ENCODE measurements at places on chromosomes 12 and 14.

- no peak for DNase-seq
Observed at GRCh38 chr14:94876306-94876705, 106.4 kb upstream of the GSC start.

DNA sequence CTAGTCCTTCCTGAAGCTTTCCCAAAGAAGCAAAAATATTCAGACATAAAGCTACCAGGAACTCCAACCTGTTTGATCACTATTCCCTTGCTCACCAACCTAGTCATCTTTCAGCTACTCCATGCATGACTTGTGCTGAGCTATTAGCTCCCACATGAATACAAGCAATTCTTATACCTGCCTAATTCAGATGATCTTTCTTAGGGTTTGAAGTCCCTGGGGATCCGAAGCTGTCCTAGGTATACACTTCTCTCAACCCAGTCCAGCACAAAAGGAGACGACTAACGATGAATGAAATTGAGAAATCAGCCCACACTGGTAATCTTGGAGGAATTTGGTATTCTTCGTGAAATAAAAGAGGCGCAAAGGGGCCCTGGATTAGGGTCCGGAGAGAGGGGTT, 631 bp upstream of the PTGR2 start:
- DNase-seq, result no peak

- DNase-seq, result no peak
Observed at GRCh38 chr12:49885663-49886461, 17.8 kb downstream of the FAIM2 start.

GRCh38 chr14:90674043-90674670, 142.1 kb downstream of the TTC7B start:
- no peak for DNase-seq

- DNase-seq, result no peak
Observed at GRCh38 chr14:75595226-75595625, 16.8 kb downstream of the FLVCR2 start.
